Lung (tissue), 17 donors: ENCODE measurements at places on chromosomes 11 and 22. TPM values are rescaled to one million over a fixed set of nuclear protein-coding genes. Genes with fewer than 3 reads are reported as not detected.

- H3K4me3 ChIP-seq, result no peak overlapping the region
- DNase-seq, result no peak
- H3K27ac ChIP-seq, result no peak overlapping the region
- no peaks in the 10 kb centered on the region for H3K4me1 ChIP-seq
- no peaks in the 10 kb centered on the region for H3K36me3 ChIP-seq
Observed at GRCh38 chr11:120122924-120123683, 14.8 kb downstream of the TRIM29 start.

- H3K36me3 ChIP-seq, result no peaks in the 10 kb centered on the region
- no peak for DNase-seq
- H3K4me3 ChIP-seq, result no peak overlapping the region
Observed at GRCh38 chr11:69245491-69246345, 48.2 kb upstream of the MYEOV start.

DNA sequence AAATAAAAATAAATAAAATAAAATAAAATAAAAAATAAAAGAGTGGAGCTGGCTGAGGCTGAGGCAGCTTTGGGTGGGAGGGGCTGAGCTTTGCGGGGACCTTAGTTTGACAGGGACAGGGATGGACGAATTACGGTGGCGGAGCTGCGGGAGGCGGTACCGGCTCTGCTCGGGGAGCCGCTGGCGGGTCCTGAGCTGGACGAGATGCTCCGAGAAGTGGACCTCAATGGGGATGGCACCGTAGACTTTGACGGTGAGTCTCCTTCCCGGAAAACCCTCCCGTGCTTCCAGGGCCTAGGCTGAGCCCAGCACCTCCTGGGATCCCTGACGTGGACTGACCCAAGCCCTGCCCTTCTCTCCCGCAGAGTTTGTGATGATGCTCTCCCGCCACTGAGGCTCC is 3.1 kb downstream of the CABP4 start:
- H3K27ac ChIP-seq, result no peak overlapping the region
- H3K36me3 ChIP-seq, result no peaks in the 10 kb centered on the region
- no peaks in the 10 kb centered on the region for H3K27me3 ChIP-seq
- no peaks in the 10 kb centered on the region for H3K4me1 ChIP-seq
- no peak overlapping the region for H3K4me3 ChIP-seq
- DNase-seq, result no peak

GRCh38 chr11:132588366-132588765 is 943.9 kb downstream of the OPCML start:
- no peaks in the 10 kb centered on the region for H3K27me3 ChIP-seq
- no peak for DNase-seq
- peaks cover 32% of the 10 kb centered on the region for H3K4me1 ChIP-seq

Gene CHEK1
- total RNA-seq, result 6.4 TPM

Gene MOV10L1
- 0.34 TPM for total RNA-seq

GRCh38 chr11:26951809-26952515 is 42.0 kb upstream of the FIBIN start:
- no peak overlapping the region for H3K4me3 ChIP-seq
- H3K27ac ChIP-seq, result no peak overlapping the region
- DNase-seq, result no peak
- H3K4me1 ChIP-seq, result no peaks in the 10 kb centered on the region

DNA sequence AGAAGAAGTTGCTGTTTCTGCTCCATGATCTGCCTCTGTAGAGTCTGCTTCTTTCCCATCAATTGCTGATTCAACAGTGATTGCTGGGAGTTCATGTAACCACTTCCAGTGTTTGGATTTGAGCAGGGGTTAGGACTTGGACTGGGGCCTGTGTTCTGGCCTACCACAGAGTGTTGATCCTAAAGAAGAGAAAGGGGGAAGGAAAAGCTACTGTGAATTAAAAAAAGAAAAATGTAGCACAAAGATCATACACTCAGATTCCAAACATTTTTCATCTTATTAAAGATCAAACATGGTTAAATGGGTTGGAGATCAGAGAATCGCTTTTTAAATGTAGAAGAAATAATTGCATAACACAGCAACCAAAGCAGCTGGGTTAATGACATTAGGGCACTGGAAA is 67.6 kb upstream of the MTMR2 start:
- H3K27ac ChIP-seq, result no peak overlapping the region
- DNase-seq, result peak; percentile 84
- H3K27me3 ChIP-seq, result no peaks in the 10 kb centered on the region
- no peaks in the 10 kb centered on the region for H3K36me3 ChIP-seq
- H3K4me3 ChIP-seq, result no peak overlapping the region
- peaks cover 20% of the 10 kb centered on the region for H3K4me1 ChIP-seq

Gene SLC5A12
- 0.06 TPM for total RNA-seq

DNA sequence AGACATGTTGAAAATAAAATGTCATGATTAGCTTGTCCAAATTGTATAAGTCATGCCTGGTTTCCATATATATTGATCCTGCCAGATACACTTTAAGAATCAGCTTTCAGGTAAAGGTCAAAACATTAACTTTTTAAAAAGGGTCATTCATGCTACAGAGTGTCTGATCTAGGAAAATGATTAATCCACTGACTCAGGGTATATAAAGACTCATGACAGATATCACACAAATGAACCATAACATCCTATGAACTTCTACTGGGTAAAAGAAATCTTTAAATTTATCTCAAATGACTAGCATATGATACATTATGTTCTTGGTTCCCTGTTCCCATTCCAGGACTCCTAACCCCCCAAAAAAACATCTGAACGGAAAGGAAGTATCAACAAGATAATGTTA is 11.7 kb downstream of the MRTFA start:
- no peak overlapping the region for H3K4me3 ChIP-seq
- DNase-seq, result no peak
- H3K4me1 ChIP-seq, result peaks cover 2% of the 10 kb centered on the region

Gene PHF5A
- total RNA-seq, result 28.9 TPM

DNA sequence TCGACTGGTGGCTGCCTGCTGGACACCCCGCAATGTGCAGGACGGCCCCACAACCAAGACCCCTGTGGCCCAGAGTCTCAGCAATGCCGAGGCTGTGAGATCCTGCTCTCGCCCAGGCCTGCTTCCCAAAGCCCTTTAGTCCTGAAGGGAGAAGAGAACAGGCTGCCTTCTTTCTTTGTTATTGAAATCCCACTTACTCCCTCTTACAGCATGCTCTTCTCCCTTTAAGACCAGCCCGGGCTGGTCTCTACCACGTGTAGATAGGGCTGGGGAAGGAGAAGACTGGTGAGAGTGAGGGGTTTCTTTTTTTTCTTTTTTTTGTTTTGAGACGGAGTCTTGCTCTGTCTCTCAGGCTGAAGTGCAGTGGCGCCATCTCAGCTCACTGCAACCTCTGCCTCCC is 21.3 kb downstream of the TMEM45B start:
- no peaks in the 10 kb centered on the region for H3K36me3 ChIP-seq
- no peaks in the 10 kb centered on the region for H3K27me3 ChIP-seq
- no peak overlapping the region for H3K4me3 ChIP-seq
- H3K4me1 ChIP-seq, result no peaks in the 10 kb centered on the region
- H3K27ac ChIP-seq, result no peak overlapping the region
- DNase-seq, result no peak

GRCh38 chr11:68044145-68044813 is 5.5 kb downstream of the TCIRG1 start:
- no peaks in the 10 kb centered on the region for H3K27me3 ChIP-seq
- DNase-seq, result no peak
- H3K27ac ChIP-seq, result no peak overlapping the region

DNA sequence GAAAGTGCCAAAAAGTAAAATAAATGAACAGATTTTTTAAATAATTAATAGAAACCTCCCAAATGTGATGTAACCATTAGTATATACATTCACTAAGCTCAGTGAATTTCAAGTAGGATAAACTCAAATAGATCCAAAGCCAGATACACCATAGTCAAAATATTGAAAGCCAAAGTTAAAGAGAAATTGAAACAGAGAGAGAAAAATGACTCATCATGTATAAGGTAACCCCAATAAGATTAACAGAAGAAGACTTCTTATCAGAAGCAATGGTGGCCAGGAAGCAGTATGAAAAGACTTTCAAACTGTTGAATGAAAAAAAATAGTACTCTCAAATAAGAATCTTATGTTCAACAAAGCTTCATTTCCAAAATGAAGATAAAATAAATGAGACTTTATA is 70.5 kb downstream of the LUZP2 start:
- no peak for DNase-seq
- no peak overlapping the region for H3K27ac ChIP-seq
- H3K4me1 ChIP-seq, result no peaks in the 10 kb centered on the region
- no peaks in the 10 kb centered on the region for H3K27me3 ChIP-seq
- H3K4me3 ChIP-seq, result no peak overlapping the region

Gene IGLL5
- 5.4 TPM for total RNA-seq

Gene TMEM109
- 94.3 TPM for total RNA-seq

DNA sequence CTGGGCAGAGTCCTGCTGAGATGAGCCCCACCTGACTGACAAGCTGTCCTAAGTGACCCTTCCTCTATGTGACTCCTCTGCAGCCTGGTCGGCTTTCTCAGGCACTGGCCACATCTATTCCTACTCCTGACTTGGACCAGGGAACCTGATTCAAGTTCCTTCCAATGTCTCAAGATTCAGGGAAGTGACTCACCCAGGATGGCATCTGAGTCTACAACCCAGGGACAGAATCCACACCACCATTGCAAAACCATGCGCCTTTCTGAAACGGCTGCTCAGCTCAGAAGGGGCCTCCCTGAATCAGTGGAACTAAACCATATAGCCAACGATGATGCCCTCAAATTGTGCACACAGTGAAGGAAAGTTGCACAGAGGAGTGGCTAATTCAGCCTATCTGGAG is 63.9 kb upstream of the CSNK2A3 start:
- H3K27ac ChIP-seq, result no peak overlapping the region
- peaks cover 19% of the 10 kb centered on the region for H3K4me1 ChIP-seq
- H3K4me3 ChIP-seq, result no peak overlapping the region
- no peaks in the 10 kb centered on the region for H3K27me3 ChIP-seq
- H3K36me3 ChIP-seq, result no peaks in the 10 kb centered on the region

DNA sequence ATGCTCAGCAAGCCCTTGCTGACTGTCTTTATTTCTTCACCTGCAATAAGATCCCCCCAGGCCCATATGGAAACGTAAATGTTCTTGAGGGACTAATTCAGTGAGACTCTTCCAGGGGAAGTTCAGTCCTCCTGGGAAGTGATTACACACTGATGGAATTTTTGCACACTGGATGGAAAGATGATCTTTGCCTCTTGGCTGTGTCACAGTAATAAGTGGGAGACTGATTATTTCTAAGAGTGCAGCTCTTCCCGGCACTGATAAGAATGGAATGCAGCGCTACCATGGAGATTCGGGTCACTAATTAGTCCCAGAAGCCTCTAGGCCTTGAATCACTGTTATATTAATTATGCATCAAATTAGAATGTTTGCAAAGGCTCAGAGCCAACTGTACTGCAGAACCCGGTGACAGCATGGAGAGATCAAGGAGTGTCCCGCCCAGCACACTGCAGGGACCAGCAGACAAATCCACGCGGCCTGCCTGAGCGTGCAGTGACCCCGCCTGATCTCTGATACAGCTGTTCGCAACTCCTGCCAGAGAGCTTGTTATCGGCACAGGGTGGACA is 178.3 kb downstream of the SNX19 start:
- no peaks in the 10 kb centered on the region for H3K36me3 ChIP-seq
- peak; percentile 94 for DNase-seq
- peaks cover 23% of the 10 kb centered on the region for H3K4me1 ChIP-seq
- no peaks in the 10 kb centered on the region for H3K27me3 ChIP-seq
- no peak overlapping the region for H3K4me3 ChIP-seq

DNA sequence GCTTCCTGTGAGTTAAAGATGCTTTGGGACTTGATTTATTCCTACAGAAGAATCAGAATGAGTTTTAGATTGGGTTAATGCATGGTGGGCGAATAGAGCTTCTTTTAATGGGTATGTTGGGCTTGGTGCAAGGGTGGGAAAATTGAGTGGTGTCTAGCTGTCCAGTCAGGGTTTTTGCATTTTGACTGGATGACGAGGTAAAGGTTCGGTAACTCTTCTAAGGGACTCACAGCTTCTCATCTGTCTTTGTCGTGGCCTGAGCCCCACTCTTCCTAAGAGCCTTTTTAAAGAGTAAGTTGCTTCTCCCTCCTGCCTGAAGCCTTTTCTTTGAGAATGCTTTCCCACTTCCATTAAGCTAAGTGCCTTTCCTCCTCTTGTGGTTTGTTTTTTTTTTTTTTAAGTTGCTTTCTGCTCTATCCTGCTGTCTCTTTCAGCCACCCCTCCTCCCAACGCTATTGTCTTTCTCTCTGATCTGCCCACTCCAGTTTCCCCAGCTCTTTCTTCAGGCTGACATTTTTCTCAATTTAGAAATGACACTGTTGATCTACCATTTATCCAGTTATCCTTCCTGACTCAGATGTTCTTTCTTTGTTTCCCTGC is 1.1 kb downstream of the DPF2 start:
- no peaks in the 10 kb centered on the region for H3K36me3 ChIP-seq
- no peak for DNase-seq
- peaks cover 11% of the 10 kb centered on the region for H3K4me1 ChIP-seq
- H3K4me3 ChIP-seq, result peak overlapping the region; percentile 94
- H3K27ac ChIP-seq, result no peak overlapping the region

DNA sequence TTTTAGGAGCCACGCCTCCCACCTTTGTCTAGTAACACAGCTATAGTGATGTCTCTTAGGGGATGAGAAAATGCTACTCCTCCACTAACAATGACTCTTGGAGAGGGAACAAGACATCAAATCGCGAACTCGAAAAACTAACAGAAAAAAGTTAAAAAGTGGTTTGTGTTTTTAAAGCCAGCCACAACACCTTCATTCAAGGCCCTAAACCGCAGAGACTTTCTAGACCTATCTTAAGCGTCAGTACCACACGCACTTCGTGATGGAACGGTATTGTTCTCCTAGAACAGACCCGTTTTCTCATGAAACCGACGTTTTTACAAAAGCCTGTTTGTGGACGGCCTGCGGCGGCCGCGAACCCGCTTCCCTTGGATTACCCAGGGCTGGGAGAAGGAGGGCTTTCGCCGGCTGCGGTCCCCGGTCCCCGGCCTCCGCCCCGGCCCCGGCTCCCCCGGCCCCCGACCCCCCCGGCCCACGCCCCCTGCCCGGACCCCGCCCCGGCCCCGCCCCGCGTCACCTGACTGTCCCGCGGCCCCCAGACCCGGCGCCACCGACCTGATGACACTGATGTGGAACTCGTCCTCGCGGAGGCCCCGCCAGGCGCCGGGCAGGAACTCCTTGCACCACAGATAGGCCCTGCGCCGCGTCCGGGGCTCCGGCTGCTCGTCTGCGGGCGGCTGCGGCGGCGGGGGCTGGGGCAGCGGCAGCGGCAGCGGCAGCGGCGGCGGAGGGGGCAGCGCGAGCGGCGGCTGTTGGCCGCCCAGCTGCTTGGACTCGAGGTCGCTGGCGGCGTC is 718 bp downstream of the CHKA start:
- DNase-seq, result peak; percentile 61
- H3K27ac ChIP-seq, result peak overlapping the region; percentile 96
- no peaks in the 10 kb centered on the region for H3K27me3 ChIP-seq

DNA sequence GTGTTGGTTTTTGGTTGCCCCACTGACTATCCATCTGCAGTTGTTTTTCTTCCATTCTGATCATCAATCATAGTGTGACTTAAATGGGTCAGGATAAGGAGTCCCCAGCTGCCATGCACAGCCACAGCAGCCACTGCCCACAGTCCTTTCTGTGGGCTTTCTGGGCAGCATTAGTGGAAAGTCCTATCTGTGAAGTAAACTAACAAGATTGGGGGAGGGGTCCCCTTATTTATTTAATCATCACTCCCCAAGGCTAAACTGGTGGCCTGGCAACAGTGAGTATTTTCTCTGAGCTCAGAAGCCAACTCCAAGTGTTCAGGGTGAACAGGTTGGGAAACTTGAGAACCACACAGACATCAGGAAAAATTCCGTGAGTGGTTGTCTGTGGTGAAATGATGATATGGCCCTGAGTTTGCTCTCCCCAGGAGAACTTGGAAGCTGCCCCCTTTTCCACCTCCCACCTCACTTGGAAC is 145.0 kb downstream of the CCDC34 start:
- peaks cover 2% of the 10 kb centered on the region for H3K4me1 ChIP-seq
- no peak for DNase-seq
- H3K36me3 ChIP-seq, result no peaks in the 10 kb centered on the region
- peaks cover 3% of the 10 kb centered on the region for H3K27me3 ChIP-seq
- H3K27ac ChIP-seq, result no peak overlapping the region
- H3K4me3 ChIP-seq, result no peak overlapping the region
